ENCODE measurements at places on chromosomes 2 and 18.

- DNase-seq, result no peak
Observed at GRCh38 chr2:172179045-172179701, 76.5 kb upstream of the DLX2 start.

- DNase-seq, result no peak
Observed at GRCh38 chr18:49030138-49030537, 79.4 kb upstream of the SMAD7 start.

DNA sequence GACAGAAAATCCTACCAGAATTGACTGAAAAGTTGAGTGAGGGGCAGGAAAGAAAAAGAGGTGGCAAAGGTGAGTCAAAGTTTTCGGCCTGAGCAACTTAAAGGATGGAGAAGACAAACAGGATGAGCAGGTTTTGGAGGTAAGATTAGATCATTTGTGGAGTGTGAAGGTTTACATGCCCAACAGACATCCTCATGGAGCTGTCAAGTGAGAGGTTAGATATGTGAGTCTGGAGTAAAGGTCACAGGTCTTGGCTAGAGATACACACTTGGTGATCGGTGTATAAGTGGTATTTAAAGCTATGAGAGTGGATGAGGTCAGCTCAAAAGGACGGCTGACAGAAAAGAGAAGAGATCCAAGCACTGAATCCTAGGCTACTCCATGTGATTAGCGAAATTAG, 11.1 kb upstream of the MYL12A start:
- DNase-seq, result no peak

DNA sequence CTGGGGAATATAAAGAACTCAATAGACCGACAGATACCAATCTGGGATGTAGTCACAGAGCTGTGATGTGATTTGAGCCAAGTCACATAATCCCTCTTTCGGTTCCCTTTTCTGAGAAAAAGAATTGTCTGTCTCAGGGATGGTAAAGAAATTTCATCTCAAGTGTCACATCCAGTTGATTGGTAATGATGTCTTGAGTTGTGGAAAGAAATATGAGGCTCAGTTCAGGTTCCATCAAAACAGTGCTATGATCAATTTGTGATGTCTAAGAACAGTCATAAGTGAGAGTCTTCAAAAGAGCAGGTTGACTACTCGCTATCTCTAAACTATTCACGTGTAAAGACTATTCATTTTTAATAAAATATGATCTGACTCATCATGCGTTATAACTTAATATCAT, 223.3 kb downstream of the METTL4 start:
- DNase-seq, result no peak

- DNase-seq, result no peak
Observed at GRCh38 chr2:156907806-156908205, 349.7 kb upstream of the GALNT5 start.

- DNase-seq, result no peak
Observed at GRCh38 chr2:1856922-1857321, 112.6 kb upstream of the PXDN start.

DNA sequence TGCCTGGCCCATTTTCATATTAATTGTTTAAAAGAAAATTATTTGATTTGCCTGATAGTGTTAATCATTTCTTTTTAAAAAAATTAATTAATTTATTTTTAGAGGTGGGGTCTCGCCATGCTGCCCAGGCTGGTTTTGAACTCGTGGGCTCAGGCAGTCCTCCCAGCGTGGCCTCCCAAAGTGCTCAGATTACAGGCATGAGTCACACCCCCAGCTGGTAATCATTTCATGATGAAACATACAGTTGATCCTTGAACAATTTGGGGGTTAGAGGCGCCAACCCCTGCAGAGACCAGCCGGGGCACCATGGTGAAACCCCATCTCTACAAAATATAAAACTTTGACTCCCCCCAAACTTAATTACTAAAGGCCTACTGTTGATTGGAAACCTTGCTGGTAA, 7.9 kb downstream of the GPN1 start:
- no peak for DNase-seq

- no peak for DNase-seq
Observed at GRCh38 chr2:43327119-43327518, 100.7 kb upstream of the ZFP36L2 start.

- DNase-seq, result no peak
Observed at GRCh38 chr2:95306336-95306895, 9.3 kb downstream of the KCNIP3 start.

DNA sequence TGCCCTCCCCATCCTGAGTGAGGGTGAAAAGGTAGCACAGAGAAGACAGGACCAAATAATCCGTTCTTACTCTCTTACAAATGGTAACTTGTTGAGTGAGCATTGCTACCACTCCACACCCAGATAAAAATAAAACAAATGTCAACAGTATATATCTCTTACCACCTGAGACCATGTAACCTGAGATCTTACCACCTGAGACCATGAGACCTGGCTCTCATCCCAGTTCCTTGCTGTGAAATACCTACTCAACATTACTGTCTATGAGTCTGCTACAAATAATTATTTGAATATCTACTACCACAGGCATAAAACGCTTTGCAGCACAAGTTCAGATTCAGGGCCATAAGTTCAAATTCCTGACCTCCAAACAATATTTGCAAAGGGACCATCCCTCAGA, 234.7 kb downstream of the C1D start:
- no peak for DNase-seq

GRCh38 chr18:48165111-48165866, 234.8 kb upstream of the SMAD2 start:
- no peak for DNase-seq

GRCh38 chr2:197477797-197478196, 21.8 kb downstream of the HSPD1 start:
- DNase-seq, result no peak

GRCh38 chr18:71899707-71900472, 644.3 kb downstream of the CBLN2 start:
- no peak for DNase-seq

DNA sequence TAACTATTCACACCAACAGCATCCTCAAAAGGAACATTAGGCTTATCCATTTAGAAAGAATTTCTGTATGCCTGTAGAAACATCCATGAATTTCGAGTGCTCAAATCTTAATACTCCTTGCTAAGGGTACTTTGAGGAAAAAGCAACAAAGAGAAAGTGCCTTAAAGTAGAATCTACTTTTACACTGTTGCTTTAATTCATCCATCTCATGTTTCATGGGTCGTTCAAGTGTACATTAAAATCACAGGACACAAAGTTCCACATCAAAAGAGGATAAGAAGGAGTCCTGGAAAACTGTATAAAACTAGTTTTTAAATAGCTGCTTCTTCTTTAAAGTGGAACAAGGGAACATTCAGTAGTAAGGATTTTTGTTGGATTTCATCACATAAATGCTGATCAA, 54.5 kb downstream of the LRP1B start:
- no peak for DNase-seq

DNA sequence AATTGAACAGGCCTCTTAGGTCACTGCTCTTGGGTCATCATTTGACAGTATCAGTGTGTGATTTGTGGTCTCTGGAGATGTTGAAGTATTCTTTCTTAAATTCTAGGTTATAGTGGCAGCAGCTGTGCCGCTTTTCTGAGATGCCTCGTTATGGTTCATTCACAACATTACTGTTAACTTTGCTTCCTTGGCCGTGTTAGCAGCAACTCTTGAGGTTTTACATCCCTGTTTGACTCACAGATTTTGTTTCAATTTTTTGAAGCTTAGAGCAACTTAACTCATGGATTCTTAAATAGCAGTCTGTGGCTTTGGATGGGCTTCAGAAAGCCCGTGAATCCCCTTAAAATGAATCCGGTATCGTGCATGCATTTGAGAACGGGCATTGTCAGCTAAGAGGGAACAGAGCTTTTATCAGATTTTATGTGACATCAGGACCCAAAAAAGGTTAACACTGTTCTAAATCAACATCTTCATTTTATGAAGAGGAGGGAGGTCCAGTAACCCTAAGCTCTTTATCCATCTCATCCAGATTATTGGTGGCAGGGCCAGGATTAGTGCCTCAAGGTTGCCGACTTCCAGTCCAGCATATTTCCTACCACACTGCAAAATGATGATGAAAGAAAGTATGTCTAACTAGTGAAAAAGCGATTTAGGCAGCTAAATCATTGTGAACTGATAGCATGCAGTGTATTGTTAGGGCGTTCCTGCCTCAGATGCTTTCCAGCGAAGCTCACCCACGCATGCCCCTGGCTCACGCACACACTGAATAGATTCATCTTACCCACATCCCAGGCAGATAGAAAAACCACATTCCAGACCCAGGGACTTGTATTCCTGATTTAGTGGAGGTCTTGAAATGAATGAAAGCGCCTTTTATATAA, 5.1 kb downstream of the TRIB2 start:
- DNase-seq, result no peak

GRCh38 chr18:43620936-43621335, 343.6 kb upstream of the SYT4 start:
- DNase-seq, result no peak

DNA sequence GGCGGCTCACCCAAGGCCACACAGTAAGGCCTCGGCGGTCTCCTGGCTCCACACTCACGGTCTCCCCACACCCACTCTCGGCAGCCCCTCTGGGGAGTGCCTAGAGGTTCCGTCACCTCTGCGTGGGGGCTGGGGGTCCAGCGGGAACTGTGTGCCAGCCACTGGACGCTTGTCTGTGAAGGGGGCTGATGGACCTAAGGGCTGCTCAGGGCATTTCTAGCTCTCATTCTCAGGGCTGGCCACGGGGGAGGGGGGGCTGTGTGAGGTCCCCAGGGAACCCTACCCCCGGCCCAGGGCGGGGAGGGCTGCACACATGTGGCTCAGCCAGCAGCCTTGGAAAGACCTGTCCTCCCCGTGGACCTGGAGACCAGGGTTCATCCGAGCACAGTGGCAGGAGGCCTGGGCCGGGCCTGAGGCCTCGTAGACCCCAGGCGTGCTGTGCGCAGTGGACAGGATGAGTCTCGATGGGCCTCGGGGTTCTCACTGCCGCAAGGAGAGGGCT, 27.1 kb upstream of the ODC1 start:
- DNase-seq, result no peak

DNA sequence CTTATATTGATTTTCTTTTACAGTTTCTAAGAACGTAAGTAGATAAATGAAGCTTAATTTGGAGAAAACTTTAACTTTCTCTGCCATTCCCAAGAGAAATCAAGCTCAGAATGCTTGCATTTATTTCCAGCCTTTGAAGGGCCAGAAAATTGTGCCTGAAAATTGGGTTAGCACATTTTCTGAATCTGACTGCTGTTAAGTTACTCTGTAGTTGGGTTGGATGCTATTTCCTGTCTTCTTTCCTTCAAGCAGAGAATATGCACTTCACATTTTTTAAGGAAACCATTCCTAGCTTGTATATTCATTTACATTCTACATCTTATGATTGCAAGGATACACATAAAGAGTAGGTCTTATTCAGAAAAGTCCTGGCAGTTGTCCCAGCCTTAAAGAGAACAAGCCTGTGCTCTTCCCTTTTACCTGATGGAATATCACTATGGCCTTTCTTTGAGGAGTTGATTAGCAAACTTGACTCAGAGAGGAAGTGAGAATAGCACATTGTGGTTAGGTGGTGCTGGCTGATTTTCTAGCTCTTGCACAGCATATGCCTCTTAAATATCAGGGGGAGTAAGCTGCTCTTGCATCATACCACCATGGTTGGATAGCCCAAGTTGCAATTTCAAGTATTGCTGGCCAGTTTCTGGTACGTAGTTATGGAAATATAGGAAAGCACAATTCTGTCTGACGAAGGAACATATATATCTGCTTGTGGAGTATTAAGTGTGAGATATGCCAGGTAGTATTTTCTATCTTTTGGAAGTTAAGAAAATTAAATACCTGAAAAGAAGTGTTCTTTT, 133.7 kb downstream of the COMMD1 start:
- peak; percentile 6 for DNase-seq

GRCh38 chr2:162177301-162177700, 25.3 kb upstream of the GCG start:
- no peak for DNase-seq

DNA sequence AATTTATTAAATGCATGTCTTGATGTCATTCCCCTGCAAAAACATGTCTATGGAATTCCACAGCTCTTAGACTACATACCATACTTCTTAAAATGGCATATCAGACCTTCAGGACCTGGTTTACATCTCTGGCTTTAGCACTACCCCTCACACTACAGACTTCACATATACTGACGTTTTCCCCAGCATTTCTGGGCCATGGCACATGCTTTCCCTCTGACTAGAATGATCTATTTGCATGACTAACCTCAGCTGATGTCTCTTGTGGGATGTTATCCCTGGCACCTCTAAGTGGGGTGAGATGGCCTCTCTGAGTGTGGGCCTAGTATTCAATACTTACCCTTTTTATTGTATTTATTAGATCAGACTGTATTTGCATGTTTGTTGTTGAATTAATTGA, 381.6 kb downstream of the ERBB4 start:
- DNase-seq, result no peak

GRCh38 chr2:229901819-229902218, 20.0 kb downstream of the TRIP12 start:
- DNase-seq, result no peak

GRCh38 chr18:13218368-13218991, at the start of gene LDLRAD4:
LDLRAD4 (plus strand) TSS chr18:13218760.
- DNase-seq, result no peak

- peak; percentile 7 for DNase-seq
Observed at GRCh38 chr18:79208906-79209305, 139.7 kb downstream of the ATP9B start.

- DNase-seq, result no peak
Observed at GRCh38 chr2:45138904-45139303, 129.7 kb upstream of the SIX2 start.

- no peak for DNase-seq
Observed at GRCh38 chr2:53964987-53965687, 5.7 kb downstream of the PSME4 start.

- DNase-seq, result no peak
Observed at GRCh38 chr2:50922506-50922905, 109.4 kb downstream of the NRXN1 start.

- no peak for DNase-seq
Observed at GRCh38 chr2:175879679-175880078, 122.4 kb downstream of the LNPK start.

GRCh38 chr18:65322895-65323294, 427.9 kb upstream of the CDH7 start:
- DNase-seq, result no peak
